Activated T-helper 2 cell treated with anti-CD3 and anti-CD28 coated beads, Interferon-gamma antibody, Interleukin-2, Interleukin-4, amounts not matched to agents 10 μg/mL and 5 μg/mL and 100 μg/mL, durations not matched to agents 14 hours and 24 hours and 36 hours (primary cell): ENCODE measurements at places on chromosomes 12 and 14. TPM values are rescaled to one million over a fixed set of nuclear protein-coding genes. Genes with fewer than 3 reads are reported as not detected.

- no peak for DNase-seq
Observed at GRCh38 chr14:97827746-97828145, 1030.6 kb downstream of the VRK1 start.

- no peak for DNase-seq
Observed at GRCh38 chr12:86496595-86496994, 240.4 kb upstream of the MGAT4C start.

DNA sequence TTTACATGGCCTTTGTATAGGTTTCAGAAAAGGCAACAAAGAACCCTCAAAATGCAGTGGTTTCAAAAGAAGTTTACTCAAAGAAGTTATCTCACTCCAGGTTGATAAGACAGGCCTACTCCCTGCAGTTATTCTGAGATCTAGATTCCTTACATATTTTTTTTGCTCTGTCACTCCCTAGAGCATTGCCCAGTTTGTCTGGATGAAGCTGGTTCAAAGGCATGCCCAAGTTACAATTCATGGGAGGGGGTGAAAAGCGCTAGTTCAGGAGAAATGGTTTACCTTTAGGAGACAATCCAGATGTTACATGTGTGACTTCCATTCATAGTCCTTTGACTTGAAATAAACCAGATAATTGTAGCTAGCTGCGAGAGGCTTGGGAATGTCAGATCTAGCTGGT, 115.0 kb downstream of the TPH2 start:
- no peak for DNase-seq

DNA sequence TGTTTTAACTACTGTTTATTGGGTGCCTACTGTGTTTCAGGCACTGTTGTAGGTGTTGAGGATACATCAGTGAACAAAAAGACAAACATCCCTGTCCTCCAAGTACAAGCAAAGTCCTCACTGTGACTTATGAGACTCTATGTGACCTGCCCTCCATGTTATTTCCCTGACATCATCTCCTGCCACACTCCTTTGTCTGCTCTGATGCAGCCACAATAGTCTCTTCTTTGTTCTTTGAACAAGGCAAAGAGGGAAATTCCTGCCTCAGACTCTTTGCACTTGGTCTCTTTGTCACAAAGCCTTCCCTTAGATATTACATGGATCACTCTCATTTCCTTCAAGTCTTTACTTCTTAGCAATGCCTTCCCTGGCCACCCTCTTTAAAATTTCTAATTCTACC, 240.1 kb upstream of the SRRM4 start:
- no peak for DNase-seq

The GLIPR1L2 gene
- not detected in 2 replicates for total RNA-seq

The GPR162 gene
- total RNA-seq: 0.11 and 0.30 TPM in 2 replicates

- DNase-seq: peak; percentile 44
Observed at GRCh38 chr14:72948481-72949138, 22.3 kb downstream of the DCAF4 start.

- no peak for DNase-seq
Observed at GRCh38 chr12:65608319-65608916, 215.9 kb upstream of the HMGA2 start.

The GATC gene
- 30.4 and 38.0 TPM in 2 replicates for total RNA-seq
